HS-27A (cell line): ENCODE measurements at places on chromosomes 3 and 15.
A peak's percentile ranks its signal among the peaks of the same experiment; 100 is the strongest.

- no peak for DNase-seq
Observed at GRCh38 chr3:24854748-24855147, 360.1 kb upstream of the THRB start.

GRCh38 chr3:159865041-159865579 is 123.5 kb upstream of the IL12A start:
- no peak for DNase-seq

- DNase-seq = no peak
Observed at GRCh38 chr3:52019352-52020080, 23.8 kb upstream of the RPL29 start.

DNA sequence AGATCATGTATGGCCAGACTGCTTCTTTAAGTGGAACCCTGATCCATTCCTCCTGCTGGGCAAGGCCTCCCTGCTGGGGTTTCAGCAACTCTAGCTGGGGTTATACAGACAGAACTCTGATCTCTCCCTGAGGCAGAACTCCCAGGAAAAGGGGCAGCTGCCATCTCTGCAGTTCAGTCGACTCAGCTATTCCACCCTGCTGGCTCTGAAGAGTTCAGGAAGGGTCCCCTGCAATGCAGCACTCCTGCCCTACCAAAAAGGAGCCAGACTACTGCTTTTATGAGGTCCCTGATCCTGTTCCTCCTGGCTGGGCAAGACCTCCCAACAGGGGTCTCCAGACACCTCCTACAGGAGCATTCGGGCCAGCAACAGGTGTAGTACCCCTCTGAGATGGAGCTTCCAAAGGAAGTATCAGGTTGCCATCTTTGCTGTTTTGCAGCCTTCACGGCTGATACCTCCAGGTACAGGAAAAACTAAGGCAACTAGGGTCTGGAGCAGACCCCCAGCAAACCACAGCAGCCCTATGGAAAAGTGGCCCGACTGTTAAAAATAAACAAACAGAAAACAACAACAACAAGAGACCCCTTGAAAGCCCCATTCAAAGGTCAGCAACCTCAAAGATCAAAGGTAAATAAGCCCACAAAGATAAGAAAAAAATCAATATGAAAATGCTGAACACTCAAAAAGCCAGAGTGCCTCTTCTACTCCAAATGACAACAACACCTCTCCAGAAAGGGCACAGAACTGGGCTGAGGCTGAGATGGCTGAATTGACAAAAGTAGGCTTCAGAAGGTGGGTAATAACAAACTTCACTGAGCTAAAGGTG is 14.2 kb upstream of the CP start:
- no peak for DNase-seq

DNA sequence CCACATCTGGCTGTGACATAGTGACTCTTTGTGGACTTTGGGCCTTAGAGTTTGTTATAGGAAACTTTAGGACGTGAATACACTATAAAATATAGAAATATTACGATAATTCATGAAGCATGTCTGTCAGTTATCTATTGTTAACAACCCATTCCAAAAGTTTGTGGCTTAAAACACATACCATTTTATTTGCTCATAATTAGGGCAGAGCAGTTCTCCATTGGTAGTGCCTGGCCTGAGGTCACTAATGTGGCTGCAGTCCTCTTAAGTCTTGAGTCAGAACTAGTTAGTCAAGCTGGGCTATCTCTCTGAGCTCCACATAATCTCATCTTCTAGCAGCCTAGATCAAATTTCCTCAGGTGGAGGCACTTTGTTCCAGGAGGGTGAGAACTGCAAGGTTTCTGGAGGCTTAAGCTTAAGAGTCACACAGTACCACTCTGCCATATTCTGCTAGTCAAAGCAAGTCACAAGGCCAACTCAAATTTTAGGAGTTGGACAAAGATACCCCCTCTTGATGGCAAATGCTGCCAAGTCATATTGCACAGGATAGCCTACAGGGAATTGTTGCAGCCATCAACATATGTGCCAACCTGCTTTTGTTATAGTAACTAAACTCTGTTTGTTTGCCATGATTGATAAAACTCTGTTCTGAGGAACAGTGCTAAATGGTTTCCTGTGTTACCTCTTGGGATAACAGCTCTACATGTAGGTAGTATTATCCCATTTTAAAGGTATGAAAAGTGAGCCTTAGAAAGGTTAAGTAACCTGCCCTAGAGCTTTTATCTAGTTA is 8.7 kb downstream of the ATXN7 start:
- DNase-seq = peak; percentile 64

- no peak for DNase-seq
Observed at GRCh38 chr3:166993015-166993630, 387.0 kb downstream of the ZBBX start.

- no peak for DNase-seq
Observed at GRCh38 chr3:109184726-109185125, 48.2 kb downstream of the C3orf85 start.

- no peak for DNase-seq
Observed at GRCh38 chr3:190854062-190854461, 8.4 kb downstream of the GMNC start.

GRCh38 chr15:39430389-39430788 is 150.5 kb upstream of the THBS1 start:
- DNase-seq = no peak

GRCh38 chr3:114144909-114145688 is 33.8 kb downstream of the DRD3 start:
- no peak for DNase-seq

DNA sequence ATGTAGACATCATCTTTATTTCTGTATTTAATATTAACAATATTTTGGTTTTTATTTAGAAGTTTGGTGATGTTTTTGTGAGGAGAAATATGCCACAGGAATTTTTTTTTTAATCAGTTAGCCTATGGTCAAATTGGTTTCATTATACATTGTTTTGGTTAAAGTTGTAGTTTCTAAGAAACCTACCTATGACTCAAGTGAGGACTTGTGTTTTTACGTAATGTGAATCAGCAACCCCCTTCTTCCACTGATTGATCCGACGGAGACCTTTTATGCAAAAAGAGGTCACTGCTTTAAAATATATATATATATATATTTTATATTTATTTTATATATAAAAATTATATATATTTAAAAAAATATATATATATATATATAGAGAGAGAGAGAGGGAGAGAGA is 698.1 kb downstream of the FHIT start:
- DNase-seq = no peak

- no peak for DNase-seq
Observed at GRCh38 chr3:11274566-11275142, 2.5 kb downstream of the ATG7 start.

GRCh38 chr3:157475921-157476414 is 27.2 kb downstream of the VEPH1 start:
- no peak for DNase-seq

- DNase-seq = peak; percentile 39
Observed at GRCh38 chr3:172524611-172525010, 1.4 kb upstream of the TNFSF10 start.

- DNase-seq = no peak
Observed at GRCh38 chr3:160076519-160076918, 87.9 kb downstream of the IL12A start.

DNA sequence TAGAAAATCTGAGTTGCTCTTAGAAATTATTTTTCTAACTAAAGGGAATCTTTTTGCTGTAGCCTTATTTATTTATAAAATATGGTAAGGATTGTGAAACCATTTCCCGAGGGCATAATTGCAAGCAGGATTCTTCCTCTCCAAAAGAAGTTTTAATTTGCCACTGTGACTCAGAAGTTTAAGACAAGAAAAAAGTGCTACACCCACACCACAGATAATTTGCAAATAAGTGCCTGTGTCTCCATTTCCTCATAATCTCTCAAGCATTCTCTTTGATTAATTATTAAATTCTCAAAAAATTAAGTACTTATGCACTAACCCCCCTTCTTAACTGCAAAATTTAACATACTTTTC is 43.6 kb downstream of the RASA2 start:
- no peak for DNase-seq

DNA sequence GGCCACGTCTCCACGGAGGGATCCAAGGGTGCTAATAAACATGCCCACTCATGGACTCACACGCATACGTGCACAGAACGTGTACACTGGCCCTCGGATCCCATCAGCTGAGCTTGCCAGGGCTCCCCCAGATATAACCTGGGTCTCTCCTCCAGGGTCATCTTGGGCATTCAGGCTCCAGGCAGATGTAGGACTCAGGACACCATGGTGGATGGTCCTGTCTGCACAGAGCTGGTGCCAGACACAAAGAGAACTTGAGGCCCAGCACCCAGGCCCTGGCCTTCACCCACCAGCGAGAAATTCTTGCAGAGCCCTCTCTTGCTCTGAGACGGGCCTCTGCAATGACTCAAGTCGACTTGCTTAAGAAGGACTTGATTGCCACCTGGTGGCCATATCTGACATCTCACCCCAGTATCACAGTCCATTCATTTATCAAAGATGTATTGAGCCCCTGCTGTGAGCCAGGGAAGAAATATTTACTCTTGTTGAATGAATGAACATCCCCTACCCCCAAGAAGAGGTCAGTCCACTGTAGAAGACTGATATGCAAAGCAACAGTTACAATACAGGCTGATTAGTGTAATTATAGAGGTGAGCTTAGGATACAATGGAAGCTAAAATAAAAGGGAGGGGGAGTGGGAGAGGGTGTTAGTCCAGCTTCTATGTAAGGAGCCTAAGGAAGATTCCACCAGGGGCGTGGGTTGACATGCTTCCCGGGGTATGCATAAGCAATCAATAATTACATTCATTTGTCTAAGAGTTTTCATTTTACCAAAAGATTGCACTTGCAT is 34.2 kb upstream of the VPS8 start:
- DNase-seq = no peak

DNA sequence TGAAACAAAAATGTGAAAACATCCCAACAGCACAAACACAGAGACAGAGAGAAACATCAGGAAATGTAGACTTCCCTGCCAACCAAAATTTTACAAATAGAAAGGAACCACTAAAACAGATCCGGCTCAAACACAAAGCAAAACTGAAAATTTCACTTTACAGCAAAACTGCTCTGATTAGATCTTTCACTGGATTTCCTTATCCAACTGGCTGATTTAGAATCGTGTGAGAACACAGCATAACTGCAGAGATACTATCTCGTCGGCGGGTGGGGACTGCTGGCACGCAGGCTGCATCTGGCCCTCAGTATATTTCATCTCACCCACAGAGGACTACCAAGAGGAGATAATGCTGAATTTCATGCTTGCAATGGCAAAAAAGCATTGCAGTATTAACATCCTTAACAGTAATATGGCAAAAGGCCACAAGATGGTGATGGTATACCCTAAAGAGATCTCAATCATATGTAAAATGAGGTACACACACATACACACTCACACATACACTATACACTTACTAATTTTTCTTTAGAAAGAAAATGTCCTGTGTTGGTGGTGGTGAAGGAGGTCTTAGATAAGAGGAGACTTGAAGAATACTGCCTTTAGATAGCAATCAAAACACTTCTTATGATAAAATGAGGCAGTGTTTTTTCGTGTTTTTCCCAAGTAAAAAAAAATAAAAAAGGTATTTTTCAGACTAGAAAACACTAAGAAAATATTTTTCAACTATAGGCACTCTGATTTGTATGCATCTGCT is 10.6 kb upstream of the LEO1 start:
- peak; percentile 52 for DNase-seq

- peak; percentile 24 for DNase-seq
Observed at GRCh38 chr3:167684388-167684993, 30.7 kb upstream of the WDR49 start.

DNA sequence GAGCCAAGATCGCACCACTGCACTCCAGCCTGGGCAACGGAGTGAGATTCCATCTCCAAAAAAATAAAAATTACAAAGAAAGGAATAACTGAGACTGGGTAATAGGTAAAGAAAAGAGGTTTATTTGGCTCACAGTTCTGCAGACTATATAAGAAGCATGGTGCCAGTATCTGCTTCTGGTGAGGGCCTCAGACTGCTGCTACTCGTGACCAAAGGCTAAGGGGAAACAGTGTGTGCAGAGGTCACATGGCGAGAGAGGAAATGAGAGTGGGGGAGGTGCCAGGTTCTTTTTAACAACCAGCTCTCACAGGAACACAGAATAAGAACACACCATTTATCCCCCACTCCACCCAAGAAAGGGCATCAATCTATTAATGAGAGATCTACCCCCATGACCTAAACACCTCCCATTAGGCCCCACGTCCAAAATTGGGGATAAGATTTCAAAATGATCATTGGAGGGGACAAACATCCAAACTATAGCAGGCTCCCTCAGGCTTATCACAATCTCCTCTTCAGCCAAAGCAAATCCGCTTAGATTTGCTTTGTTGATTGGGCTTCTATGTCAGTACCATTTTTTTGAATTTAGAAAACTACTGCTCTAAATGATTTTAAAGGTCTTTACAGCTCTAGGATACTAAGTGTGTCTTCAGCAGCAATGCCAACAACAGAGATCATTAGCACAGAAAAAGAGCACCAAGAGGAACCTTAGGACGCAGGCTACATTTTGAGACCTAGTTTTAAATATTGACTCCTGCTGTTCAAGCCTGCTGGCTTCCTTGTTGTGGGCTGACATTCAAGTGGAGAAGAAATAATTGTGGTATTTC is 84.2 kb upstream of the TBL1XR1 start:
- no peak for DNase-seq

- no peak for DNase-seq
Observed at GRCh38 chr15:27317736-27318135, 346.8 kb downstream of the GABRG3 start.

DNA sequence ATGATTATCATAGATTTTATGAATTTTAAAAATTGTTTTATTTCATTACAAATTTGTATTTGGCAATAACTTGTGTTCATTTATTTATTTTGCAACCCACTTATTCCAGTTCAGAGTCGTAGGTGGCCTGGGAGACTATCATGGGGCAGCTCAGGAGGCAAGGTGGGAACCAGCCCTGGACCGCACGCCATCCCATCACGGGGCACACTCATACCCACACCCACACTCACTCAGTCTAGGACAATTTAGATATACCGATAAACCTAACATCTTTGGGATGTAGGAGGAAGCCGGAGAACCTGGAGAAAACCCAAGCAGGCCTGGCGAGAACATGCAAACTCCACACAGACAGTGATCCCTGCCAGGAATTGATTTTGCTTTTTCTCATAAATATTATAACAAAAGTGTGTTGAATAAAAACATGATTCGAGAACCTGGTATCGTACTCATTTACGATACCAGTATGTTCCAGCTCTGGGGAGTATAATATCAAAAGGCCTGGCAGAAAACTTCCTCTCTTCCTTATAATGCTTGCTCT is 205.3 kb downstream of the NFKBIZ start:
- no peak for DNase-seq

DNA sequence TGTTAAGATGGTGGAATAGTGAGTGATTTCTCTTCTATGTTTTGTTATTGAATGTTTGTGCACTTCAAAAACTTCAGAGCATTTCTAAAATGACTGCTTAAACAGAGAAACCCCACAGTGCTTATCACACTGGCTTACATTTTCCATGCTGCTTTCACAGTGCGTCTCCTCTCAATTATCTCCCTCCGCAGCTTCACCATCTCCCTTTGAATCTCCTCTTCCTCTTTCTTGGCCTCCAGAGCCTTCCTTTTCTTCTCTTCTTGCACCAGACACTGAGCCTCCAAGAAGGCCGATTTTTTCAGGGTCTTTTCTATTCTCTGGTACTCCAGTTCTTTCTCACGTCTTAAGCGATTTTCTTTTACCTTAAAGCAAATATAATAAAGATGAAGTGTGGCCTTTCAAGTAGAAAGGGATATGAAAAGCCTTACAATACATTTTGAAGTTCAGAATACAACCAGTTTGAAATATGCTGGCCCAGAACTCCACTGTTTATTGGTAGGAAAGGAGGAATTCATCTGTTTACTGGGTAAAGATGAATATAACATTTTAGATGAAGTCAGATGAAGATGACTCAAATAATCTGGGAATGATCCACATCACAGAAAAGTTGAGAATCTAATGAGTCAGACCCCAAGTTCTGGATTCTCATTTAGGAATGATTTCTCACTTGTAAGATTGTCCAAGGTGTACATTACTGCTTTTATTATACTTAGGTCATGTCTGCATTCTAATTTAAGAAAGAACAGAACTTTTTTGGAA is 21.4 kb downstream of the CCDC191 start:
- DNase-seq = no peak
